ENCODE measurements at places on chromosomes 3 and 15.

DNA sequence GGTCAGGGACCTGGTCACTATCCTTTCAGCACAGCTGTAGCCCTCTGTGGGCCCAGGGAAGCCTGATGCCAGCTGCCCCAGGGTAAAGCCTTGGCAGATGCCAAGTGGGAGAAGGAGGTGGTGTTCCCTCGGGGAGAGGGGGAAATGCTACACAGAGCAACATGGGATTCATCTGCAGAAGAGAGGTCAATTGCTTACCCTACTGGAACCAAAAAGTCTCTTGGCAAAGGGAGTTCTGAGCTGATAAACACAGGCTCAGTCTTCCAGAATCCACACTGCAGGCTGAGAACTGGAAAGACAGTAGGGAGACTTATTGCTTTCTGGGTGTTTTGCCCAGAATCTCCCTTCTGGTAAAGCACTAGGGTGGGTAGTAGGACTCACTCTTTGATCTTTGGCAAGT is 100.1 kb upstream of the NEO1 start:
- no peak for DNase-seq

DNA sequence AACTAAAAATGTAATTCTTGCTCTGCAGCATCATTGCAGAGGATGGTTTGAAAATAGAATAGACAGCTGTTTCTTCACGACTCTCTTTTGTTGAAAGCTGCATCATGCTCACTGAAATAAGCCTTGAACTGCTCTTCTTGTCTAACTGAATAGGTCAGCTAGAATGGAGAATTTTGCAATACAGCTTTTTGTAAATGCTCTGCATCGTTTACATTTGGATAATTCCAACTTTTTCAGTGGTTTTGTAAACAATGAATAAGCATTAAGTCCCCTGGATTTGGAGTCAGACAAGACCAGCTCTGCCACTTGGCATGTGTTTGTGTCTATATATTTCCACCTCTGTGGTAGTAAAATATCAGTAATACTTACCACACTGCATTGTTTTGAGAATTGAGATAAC is 95.2 kb downstream of the PLSCR2 start:
- no peak for DNase-seq

DNA sequence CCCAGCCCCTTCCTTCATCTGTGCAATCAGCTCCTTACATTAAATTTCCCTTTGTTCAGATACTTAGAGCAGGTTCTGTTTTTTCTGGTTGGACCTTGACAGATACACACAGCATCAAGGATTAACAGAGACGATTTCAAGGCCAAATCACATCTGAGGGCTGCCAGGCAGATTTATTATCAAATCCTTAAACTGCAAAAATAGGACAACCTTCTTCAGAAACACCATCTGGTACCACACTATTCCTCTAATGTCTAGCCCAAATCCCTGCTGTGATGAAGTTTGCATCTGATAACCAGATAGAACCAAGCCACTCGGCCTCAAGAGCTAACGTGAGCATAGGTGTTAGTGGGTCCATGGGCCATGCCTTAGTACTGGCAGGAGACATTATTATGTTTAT is 250.7 kb upstream of the PROK2 start:
- no peak for DNase-seq

DNA sequence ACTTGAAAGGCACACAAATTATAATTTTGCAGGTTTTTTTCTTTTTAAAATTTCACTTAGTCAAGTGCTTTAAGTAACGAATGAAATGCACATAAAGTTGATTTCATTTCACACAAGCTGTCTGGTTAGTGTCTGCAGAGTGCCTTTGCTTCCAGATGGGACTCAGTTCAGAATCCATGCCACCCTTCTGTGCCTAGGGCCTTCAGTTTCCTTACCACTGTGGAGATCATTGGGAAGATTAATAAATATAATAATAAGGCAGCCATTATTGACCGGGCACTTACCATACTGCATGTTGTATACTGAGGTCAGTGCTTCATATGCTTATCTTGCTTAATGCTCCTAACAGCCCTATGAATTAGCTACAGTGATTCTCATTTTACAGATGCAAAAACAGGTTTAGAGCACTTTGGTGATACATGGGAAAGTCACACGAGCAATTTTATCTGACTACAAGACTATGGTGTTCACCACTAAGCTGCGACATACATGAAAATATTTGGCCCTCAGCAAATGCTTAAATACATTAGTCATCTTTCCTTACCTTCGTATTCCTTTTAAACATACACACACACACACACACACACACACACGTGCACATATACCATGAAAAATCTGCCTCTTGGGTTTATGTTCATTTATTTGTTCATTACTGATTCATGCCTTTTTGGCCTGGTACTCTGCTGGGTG is 3.1 kb downstream of the NMNAT3 start:
- no peak for DNase-seq

- DNase-seq: no peak
Measured at GRCh38 chr3:150635526-150635925, 32.4 kb downstream of the SELENOT start.

DNA sequence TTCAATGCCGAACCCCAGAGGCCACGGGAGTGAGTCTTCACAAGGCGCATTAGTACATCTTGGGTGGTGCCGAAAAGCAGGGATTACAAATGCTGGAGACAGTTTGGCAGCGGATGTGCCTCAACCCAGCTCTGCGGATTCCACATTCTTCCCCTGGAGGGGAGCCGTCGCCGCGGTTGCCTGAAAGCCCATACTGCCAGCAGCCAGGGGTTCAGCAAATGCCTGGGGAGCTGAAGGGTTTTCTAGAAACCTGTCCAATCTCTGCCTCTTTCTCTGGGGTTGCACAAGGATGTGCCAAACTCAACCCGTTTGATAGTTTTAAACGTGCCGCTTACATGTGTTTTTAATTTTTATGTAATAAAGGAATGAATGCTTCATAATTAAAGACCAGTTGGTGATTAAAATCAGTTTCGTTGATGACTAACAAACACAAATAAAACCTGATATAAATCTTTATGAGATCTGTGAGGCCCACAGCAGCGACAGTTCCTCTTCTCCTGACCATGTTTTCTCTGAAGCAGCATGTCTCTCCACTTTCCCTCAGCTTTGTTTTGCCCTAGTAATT is 74.6 kb upstream of the LEKR1 start:
- no peak for DNase-seq

- DNase-seq: no peak
Measured at GRCh38 chr3:40321818-40322217, 12.3 kb downstream of the EIF1B start.

GRCh38 chr3:181369637-181370036 is 342.1 kb upstream of the SOX2 start:
- DNase-seq: no peak

- DNase-seq: no peak
Measured at GRCh38 chr15:94015324-94015723, 216.0 kb upstream of the MCTP2 start.

GRCh38 chr3:187741403-187742350 is 3.6 kb downstream of the BCL6 start:
- DNase-seq: peak; percentile 50

- no peak for DNase-seq
Measured at GRCh38 chr3:175274056-175274455, 414.9 kb downstream of the NAALADL2 start.

GRCh38 chr3:196688349-196688748 is 23.7 kb downstream of the CEP19 start:
- DNase-seq: no peak

- no peak for DNase-seq
Measured at GRCh38 chr3:100506355-100506754, 13.9 kb downstream of the TMEM45A start.

DNA sequence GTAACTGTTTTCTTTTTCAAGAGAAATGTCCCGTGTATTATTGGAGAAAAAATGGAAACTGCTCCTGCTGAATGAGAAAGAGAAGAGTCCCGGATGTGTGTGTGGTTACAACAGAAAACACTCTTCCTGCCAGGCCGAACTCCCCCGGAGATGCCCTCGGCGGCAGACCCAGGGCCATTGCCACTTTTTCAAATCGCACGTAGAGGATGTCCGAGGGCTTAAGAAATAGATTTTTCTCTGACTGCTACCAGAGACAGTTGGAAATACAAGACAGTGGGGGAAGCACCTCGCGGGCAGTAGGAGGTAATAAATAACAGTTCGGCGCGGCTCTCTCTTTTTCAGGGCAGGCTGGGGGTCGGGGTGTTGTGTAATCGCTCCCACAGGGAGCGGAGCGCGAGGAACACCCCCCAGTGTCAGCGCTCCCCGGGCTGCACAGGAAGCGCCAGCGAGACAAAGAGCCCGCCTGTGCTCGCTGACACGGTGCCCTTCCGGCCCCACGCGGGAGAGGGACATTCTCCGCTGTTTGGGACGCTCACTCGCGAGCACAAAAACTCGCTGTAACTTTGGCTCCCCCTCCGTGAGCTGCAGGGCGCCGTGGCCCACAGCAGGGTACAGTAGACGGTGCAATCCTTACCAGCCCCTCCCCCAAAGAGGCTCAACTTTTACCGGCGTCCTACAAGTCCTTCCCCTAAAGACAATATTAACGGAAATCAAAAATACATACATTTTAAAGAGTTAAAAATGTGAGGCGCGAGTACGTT is 1.1 kb downstream of the VGLL4 start:
- DNase-seq: peak; percentile 28

DNA sequence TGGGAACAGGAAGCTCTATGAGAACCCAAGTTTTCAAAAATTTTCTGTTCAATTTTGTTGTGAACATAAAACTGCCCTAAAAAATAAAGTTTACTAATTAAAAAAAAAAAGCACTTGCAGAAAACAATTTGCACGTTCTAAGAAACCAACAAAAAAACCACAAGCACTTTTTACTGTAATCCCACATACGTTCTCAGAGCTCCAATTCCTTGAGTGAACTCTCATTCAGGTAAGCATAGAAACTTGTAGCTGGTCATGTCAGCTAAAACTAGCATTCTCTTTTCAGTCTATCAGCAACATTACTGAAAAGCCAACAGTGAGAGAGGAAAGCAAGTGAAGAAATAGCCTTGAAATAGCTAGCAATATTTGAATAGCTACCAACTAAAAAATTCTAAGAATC is 11.5 kb upstream of the TMF1 start:
- DNase-seq: no peak

DNA sequence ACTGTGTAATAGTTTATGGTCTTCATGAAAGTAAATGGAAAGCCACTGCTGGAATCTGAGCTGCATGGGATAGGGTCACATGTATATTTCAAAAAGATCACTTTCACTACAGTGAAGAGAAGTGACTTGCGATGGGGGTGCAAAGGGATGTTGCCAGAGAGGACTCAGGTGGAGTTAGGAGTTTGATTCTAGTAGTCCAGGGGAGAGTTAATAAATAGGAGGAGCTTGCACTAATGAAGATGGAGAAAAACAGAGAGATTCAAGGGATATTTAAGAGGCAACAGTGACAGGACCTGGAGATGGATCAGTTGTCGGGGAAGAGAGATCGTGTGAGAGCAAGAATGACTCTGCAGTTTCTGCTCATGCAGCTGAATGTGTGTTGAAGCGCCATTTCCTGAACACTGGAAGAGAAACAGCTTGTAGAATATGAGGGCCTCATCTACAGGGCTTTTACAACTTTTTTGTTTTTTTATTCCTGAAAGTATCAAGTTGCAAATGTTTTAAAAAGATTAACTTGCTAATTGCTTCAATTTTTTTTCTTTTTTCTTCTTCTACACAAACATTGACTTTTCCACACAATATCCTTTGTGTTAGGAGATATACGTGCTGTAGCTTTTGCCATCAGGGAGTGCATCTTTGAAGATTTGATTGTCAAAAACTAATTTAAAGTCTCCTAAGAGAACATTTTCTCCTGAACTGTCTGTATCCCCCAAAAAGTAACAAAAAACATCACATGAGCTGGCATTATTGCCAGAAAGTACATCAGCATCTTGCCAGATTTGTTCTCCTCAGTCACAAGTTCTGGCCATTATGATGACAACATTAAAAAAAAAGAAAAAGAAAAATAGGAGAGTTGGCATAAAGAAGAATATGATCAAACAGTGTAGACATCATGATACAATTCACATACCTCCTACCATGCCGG is 37.5 kb downstream of the SETMAR start:
- no peak for DNase-seq

DNA sequence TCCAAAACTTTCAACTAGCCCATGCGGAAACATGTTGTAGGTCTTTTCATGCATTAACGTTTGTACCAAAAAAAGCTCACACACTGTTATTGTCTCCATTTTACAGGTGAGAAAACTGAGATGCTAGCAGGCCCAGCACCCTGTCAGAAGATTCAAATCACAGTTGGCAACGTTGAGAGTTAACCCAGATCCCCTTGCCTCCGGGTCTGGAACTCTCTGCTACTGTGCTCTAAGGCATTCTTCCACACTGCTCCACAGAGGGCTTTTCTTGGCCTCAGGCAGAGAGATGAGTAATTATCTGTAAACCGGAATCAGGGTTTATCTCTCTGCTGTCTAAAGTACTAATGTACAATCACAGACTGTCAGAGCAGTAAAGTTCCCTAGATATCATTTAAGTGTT is 186.0 kb upstream of the LPP start:
- no peak for DNase-seq

- DNase-seq: no peak
Measured at GRCh38 chr15:40038275-40038637, 725 bp downstream of the SRP14 start.

- DNase-seq: no peak
Measured at GRCh38 chr3:143124601-143125520, 5.3 kb downstream of the CHST2 start.

DNA sequence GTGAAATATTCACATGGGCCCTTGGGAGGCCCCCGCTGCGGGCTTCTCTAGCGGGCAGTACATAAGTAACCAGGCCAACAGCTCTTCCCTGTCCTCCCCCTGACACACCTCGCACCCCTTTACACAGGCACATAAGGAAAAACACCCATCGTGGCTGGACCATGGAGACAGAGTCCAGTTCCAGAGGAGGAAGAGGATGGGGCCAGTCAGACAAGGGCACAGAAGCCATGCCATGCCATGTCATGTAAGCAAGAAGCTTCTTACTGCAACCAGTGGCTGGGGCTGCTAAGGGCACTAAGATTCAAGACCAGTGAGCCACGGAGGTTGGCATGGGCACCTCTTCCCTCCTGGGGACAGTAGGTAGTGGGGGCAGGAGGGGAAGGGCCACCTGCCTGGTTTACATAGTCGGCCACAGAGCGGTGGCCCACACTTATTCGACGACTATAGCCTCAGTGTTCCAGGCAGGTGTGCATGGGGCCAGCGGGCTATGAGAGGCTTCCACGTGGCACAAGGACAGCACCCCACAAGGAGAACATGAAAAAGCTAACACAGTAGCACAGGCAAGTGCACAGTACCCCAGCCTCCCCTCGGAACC is 5.7 kb upstream of the CYP11A1 start:
- DNase-seq: no peak

DNA sequence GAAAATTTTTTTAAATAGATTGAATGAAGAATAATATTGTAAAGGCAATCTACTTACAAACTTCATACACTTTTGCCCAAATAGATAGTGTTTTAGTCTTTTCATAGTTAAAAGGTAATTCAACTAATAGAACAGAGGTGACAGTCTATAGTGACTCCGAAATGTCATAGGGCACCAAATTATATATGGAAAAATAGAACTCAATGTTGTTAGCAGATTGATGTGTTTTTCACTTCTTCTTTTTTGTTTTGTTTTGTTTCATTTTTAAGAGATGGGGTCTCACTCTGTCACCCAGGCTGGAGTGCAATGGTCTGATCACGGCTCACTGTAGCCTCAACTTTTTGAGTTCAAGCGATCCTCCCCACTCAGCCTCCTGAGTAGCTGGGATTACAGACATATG is 721 bp downstream of the CSTA start:
- no peak for DNase-seq

Measured in stimulated activated CD8-positive, alpha-beta memory T cell treated with anti-CD3 and anti-CD28 coated beads, Interleukin-15, amount 100 ng/mL, for 4 hours (primary cell).